Fibroblast of skin of scalp (primary cell): ENCODE measurements at places on chromosomes 11 and 22.
A peak's percentile ranks its signal among the peaks of the same experiment; 100 is the strongest.

DNA sequence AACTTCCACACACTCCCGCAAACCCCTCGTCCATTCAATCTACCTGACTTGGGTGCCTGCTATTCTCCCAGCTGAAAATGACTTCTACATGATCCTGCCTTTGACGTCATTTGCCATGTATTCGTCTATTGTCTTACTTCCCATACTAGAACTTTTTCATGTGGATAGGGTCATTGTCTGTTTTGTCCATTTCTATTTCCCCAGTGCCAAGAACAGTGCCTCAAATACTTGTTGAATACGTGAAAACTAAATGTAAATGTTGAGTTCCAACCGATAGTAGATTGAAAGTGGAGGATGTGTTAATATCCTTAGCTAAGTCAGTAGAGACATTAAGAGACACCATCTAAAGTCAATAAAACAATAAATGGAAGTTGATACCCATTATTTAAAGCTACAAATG, 935 bp downstream of the TRIM68 start:
- DNase-seq, result no peak

- no peak for DNase-seq
Observed at GRCh38 chr11:94142308-94143281, 14.0 kb downstream of the PANX1 start.

GRCh38 chr11:73186886-73187285, 31.2 kb upstream of the P2RY2 start:
- DNase-seq, result no peak

GRCh38 chr11:68396516-68396915, 64.0 kb upstream of the PPP6R3 start:
- no peak for DNase-seq

DNA sequence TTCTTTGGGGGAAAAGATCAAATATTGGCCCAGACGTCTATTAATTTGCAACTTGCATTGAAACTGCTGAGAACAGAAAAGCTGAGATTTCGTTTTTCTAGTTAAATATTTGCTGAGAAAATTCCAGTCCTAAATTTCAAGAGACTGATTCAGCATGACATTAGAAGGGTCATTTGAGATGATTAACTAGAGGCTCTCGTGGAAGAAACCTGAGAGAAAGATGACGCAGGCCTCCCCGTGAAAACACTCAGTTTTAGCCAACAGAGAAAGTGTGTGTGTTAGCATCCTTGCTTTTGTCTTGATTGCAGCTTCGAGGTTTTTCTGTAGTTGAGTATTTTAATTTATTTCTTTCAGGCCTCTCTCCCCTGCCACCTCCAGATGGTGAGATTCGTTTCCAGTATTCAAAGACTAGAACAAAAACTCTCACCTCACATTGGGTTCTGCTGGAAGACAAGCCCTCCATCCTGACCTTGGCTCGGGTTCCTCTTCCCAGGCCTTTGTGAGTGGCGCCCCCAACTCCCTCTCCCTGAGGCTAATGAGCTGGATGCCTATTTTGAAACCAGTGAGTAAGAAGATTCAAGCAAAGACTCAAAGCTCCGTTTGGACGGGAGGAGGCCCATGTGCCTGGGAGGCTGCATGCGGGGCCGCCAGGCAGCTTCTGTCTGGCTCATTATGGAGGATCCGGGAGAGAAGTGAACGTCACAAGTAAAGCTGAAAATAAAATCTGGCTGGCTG, 52.4 kb downstream of the CELSR1 start:
- DNase-seq, result no peak

DNA sequence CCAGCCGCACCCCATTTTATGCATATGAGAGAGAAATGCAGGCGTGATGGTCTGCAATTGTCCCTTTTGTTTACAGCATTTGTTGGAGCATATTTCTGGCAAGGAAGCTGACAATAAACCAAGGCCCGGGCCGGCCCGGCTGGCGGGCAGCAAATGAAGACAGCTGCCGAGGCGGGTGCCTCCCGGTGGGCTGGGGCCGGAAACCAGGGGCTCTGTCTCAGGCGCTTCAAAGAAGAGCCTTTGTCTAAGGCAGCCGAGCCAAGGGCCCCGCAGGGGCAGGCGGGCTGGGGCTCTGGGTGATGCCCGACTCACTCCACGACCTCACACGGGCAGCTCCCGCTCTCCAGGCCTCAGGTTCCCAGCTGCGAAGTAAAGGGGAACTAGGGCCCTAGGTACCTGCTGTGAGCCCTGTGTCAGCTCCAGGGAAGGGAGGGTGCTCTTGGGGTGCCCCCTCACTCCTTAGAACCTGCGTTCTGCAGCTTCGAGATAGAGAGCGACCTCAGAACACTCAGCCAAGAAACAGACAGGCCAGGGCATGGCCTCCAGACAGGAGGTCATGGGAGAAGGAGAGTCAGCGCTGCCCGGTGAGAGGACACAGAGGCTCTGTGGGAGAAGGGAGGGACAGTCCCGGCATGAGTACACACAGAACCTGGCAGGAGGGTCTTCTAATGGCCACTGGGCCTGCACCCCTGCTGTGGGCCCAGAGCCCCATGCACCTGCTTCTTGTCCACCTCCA, 2.4 kb downstream of the LINC01488 start:
- DNase-seq, result no peak

DNA sequence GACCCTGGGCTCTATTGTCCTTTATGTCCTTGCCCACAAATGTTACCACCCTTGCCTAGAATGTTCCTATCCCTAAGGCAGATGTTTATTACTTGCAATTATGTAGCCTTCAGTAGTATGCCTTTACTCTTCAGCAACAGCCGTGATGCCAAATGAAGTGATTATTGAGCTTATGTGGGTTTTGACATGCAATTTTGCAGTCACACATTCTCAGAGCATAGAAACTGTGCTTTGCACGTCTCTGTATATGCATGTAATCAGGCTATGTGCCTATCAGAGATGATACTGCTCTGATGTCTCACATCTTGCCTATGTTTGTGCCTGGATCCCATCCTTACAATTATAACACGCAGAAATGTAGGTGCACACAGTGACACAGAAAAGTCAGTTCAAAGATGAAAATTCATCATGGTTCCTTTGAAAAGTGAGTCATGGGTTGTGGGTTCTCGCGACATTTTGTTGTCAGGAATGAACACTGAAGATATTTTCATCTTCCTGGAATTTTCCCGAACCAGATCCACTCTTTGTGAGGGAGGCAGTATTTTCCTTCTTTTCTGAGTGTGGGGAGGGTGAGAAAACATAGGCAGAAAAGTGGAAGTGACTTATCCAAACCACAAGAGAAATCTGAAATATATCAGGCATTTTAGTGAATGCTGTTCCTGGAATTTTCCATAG, 81.1 kb downstream of the BMAL1 start:
- peak; percentile 82 for DNase-seq

GRCh38 chr11:82458761-82459160, 274.9 kb downstream of the FAM181B start:
- no peak for DNase-seq

DNA sequence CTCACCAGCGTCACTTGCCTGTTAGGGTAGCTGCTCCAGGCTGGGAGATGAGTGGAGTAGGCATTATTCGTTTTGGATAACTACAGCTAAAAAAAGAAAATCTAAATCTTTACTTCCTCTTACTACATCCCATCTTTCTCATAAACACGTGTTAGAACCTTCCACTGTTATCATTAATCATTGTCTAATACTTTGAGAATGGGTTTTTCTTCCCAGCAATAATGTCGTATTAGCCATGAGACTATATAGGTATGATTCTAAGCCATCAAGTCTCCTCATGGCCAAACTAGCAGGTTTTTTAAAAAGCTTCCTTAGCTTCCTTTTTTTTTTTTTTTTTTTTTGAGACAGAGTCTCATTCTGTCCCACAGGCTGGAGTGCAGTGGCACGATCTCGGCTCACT, 3.9 kb upstream of the TEF start:
- DNase-seq, result no peak

DNA sequence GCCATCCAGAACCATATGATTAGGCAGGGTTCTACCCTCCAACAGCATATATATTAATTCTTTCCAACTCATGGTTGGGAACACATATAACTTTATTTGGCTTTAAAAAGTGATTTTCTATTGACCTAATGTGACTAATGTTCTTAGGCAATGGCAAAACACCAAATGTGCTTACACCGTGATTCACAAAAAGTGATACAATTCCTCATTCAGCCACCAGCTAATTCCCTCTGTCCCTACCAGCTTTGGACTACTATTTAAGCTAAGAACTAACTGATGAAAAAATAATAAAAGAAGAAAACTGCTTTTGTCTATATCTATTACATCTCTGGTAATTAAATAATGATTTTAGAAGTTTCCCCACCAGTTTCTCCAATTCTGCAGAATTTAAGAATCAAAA, 4.7 kb downstream of the CTSC start:
- DNase-seq, result no peak

GRCh38 chr11:19253153-19253745, 12.5 kb upstream of the E2F8 start:
- no peak for DNase-seq

- peak; percentile 44 for DNase-seq
Observed at GRCh38 chr22:32644252-32645100, 157.0 kb upstream of the TIMP3 start.

DNA sequence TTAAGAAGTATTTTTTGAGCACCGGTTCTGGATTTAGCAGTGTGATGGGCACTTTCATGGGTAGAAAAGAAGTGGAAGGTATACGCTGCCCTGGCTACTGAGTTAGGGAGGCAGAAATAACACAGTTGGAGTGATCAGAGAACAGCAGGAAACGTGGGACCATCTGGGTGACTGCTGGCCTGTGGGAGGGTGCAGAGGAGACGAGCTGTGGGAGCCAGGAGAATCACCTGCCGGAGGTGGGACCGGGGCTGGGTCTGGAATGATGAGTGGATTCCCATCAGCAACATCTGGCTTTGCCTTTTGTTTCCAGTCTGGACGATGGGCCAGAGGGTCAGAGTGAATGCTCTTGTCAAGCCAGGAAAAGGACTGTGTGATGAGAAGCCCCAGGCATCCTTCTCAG, 66.5 kb downstream of the BARX2 start:
- DNase-seq, result no peak

DNA sequence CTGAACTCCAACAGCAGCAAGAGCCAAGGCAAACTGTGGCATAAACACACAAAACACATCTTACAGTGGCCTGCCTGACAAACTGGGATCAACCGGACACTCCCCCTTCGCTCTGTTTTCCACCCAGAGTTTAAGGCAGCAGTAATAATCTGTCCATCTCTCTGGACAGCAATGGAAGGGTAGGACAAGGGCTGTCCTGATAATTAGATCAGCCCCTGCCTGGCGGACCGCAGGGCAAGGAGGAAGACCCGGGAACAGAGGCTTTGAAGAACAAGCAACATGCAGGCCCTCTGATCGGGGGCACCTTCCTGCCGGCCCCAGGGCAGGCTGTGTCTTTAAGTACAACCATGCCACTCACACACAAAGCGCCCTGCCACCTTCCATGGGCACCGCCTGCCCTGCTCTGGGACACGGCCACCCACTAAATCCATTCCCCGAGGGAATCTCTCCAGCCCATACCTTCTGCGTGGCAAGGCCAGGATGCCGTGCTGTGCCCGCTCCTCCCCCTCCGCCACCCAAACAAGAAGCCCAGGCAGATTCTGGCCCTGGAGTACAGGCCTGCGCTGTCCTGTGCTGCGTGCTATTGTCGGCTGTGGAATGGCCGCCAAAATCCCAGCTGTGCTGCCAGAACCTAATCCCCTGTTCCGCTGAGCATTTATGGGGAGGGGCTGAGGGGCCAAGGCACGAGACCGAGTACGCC, 38.8 kb downstream of the NUMA1 start:
- DNase-seq, result peak; percentile 83

DNA sequence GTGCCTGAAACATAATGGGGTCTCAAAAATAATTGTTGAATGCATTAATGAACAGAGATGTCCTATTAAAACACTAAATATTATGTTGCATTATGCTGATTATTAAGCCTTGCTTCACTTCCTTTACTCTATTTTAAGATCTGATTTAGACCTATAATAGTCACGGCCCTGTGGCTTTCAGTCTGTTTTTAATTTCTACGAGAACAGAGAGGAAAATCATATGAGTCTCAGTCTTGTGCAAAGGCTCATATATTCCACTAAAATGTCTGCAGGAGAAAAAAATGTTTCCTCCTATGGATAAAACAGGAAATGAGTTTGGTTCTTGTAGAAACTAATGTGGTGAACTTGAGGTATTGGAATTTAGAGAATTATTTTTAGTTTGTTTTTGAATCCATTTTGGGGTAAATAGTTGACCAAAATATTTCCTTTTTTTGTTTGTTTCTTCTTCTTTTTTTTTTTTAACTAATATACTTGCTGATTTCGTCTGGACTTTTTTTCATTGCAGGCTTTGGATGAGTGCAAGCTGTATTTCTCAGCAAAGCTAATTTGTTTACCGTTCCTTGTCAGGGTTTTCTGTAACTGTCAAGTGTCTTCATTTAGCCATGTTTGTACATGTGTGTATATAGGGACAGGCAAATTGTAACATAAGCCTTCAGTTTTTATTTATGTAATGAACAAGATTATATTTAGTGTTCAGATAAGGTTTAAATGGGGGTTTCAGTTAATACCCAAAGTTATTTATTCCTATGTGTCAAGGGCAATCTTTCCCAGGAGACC, 139.1 kb upstream of the DDI1 start:
- peak; percentile 50 for DNase-seq

GRCh38 chr11:64021757-64022093, 14.0 kb upstream of the FLRT1 start:
- DNase-seq, result peak; percentile 15

DNA sequence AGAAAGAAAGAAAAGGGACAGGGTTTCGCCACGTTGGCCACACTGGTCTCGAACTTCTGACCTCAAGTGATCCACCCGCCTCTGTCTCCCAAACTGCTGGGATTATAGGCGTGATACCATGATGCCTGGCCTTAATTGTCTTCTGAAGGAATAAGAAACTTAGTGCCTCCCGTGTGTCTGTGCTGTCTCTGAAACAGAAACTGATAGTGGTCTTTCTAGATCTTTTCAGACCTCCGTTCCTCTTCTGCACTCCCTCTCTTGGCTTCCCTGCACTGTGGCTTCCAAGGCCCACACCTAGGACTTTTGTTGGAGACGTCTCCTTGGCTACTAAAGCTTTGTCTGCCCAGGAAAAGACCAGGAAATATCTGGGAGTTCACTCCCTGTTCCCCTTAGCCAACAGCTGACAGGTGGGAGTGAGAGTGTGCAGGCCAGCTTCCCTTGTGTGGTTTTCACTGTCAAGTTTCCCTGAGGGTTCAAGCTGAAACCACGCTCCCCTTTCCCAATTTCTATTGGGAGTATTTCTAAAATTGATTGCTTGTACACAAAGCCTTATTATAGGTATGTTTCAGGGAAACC, 10.1 kb upstream of the HTR3B start:
- DNase-seq, result no peak

DNA sequence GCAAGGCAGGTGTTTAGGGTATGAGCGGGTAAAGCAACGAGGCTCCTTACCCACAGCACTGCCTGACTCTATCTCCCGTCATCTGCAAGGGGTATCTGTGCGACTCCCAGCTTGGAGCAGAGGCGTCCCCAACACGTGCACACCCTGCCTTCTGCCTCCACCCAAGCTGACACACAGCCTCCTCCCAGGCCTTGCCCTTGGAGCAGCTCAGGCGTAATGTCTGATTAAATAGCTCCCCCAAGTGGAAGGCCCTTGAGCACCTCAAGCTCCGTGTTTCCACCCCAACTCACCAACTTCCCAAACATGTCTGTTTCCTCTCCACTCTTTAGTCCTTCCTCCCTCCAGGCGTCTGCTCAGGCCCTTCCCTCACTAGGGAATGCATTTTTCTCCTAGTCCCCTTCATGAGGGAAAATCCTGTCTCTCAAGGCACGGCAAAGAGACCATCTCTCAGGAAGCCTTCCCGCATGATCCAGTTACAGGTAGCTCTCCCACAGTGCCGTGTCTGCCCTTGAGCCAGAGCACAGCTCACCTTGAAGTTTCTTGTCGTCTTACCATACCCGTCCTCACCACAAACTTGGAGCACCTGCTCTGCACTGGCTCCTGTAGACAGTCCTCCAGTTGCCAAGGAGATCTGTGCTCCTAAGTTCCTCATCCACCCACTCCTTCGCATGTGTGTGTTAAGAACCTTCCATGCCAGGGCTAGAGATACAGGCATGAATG, 15.8 kb downstream of the CYB5R2 start:
- peak; percentile 73 for DNase-seq
